CD4-positive, CD25-positive, alpha-beta regulatory T cell (primary cell): ENCODE measurements at places on chromosomes 11 and 22. TPM values are rescaled to one million over a fixed set of nuclear protein-coding genes. Genes with fewer than 3 reads are reported as not detected.

BEST1 gene
- total RNA-seq, result 0.15 TPM

SYNGR1 gene
- total RNA-seq, result 1.1 TPM

DNA sequence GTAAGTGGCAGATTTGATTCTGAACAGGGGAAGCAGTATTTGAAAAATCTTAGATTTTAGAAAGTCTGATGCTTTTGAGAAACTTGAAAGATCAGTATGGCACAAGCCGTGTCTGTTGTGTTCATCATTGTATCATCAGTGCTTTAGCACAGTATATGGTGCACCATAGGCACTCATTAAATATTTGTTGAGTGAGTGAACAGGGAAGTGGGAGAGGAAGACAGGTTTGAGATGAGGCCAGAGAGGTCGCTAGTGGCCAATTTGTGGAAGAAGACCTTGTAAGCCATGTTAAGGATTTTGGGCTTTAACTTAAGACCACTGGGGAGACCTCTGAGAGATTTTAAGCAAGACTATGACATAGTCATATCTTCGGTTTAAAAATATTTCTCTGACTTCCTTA, 12.9 kb downstream of the CHEK1 start:
- DNase-seq, result no peak

GRCh38 chr11:118289401-118289800, 15.1 kb upstream of the CD3E start:
- no peak for DNase-seq
